ENCODE measurements at places on chromosomes 7 and 10.

GRCh38 chr7:116423499-116423898 lies 76.0 kb upstream of the CAV2 start:
- no peak for DNase-seq

GRCh38 chr10:91552274-91553095 lies 80.4 kb downstream of the PPP1R3C start:
- DNase-seq, result no peak

DNA sequence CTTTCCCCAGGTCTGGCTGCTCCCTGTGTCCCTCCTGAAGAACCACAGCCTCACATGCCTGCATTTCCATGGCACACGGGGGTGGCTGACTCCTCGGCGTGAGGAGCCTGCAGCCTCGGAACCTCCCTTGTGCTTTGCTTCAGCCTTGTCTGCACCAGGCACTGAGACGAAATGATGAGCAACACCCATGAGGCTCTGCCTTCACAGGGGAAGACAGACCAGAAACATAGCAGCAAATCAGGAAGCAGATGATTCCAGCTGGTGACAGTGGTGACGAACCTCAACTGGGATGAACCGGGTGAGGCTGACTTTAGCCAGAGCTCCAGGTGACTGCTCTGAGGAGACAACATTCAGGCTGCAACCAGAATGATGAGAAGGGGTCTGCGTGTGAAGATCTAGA lies 84.5 kb upstream of the SMNDC1 start:
- no peak for DNase-seq

DNA sequence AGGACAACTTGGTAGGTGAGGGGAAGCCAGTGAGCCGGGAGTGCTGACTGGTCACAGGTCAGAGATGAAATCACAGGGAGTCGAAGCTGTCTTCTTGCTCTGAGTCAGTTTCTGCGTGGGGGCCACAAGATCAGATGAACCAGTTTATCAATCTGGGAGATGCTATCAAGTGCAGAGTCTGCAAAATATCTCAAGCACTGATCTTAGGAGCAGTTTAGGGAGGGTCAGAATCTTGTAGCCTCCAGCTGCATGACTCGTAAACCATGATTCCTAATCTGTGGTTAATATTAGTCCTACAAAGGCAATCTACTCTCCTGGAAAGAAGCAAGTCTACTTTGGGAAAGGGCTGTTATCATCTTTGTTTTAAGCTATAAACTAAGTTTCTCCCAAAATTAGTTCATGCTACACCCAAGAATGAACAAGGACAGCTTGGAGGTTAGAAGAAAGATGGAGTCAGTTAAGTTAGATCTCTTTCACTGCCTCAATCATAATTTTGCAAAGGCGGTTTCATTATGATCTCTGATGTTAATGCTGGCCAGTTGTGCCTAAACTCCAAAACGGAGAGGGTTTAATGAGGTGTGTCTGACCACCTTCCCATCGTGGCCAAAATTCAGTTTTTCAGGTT lies 8.4 kb upstream of the LMOD2 start:
- DNase-seq, result no peak

DNA sequence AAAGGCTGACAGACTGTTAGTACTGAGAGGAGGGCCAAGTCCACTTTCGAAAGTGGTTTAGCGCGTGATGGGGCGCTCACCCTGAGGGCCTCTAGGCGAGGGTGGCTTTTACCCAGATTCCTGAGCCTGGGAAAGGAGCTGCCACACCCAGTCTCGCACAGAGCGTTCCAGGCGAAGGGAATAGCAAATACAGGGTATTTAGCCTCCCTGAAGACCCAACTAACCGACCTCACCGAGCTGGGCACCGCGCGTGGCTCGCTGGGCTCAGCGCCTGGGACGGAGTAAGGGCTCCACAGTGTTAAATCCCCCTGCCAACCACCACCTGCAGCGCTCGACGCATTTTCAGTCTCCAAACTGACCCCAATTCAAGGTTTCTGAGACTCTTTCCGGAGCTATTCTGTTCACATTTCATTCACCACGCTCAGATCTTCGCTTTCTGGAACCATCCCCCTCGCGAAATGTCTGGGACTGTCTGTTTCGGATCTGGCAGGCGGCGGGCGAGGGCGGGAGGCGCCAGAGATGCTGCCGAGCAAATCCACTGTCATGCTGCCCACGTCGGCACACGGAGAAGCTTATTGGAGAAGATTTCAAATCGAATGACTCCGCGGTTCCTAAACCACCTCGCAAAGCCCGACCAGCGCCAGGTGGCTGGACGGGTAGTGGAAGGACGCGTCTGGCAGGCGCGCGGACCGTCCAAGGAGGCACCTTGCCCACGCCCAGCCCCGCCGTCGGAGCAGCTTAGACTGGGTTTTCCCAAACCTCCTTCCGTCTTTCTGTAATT lies 1.4 kb upstream of the OSBPL3 start:
- no peak for DNase-seq

GRCh38 chr10:69901022-69901421 lies 99.3 kb downstream of the COL13A1 start:
- no peak for DNase-seq

DNA sequence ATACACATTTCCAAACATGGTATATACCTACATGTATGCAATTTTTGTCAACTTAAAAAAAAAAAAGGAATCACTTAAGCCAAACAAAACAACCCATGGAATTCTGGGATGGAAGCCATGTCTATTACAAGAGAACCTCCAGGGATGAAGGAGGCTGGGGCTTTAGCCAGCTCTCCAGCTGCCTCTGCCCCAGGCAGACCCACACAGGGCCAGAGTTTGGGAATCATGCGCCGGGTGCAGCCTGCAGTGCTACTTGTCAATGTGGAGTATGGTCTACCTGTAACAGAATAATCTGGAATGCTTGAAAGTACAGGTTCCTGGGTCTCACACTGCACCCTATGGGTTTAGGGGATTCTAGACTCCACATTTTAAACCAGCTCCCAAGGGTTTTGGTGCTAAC lies 10.8 kb downstream of the ATP6V0E2 start:
- no peak for DNase-seq

DNA sequence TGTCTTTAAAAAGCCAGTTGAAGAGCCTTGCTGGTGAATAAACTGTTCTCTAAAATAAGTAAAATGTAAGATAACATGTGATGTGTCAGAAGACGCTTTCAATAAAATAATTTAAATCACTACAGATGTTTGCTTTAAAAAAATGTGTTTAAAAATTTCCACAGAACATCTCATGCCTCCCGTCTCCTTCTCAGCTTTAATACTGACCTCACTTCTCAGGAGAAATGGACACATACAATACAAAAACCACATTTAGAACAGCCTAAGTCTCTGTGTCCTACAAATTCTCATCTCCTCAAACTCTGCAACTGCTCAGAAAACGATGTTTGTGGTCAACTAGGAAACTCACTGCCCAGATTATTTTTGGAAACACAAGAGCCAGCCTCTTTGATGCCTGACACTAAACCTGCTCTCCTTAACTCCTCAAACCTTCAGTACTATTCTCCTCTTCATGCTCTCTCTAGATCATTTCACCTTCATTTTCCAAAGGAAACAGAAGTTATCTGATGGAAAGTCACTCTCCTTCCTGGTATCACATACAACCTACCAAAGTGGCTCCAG lies 120.3 kb downstream of the ZNF438 start:
- DNase-seq, result no peak

DNA sequence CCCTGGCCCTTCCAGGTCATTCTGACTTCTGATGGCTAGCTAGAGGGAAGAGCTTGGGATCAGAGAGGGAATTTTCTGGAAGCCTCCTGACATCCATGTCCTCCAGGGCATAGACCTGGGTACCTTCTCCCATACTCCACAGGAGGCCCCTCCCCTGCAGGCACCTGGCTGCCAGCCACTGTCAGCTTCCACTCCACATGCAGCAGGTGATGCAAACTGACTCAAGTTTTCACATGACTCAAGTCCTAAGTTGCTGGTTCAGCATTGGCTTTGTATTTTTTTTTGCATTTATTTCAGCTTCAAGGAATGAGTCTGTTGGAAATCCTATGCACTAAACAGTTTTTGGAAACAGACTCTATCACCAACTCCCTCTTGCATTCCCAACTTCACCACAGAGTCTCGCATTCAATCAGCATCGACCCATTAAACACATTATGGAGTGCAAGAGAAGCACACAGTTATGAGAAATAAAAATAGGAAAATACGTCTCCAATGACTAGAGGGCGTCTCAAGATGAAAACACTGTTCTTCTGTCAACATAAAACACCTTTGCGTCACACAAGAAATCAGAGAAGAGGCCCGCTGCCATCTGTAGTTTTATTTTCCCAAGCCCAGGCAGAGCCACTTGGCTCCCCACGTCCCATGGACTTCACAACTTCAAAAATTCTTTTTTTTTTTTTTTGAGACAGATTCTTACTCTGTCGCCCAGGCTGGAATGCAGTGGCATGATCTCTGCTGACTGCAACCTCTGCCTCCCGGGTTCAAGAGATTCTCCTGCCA lies 362.6 kb upstream of the MGMT start:
- no peak for DNase-seq

- DNase-seq, result no peak
Observed at GRCh38 chr10:14530465-14530864, 199.7 kb upstream of the FRMD4A start.

GRCh38 chr7:158378978-158379377 lies 208.6 kb downstream of the PTPRN2 start:
- DNase-seq, result no peak

- no peak for DNase-seq
Observed at GRCh38 chr7:136874393-136875032, 6.1 kb downstream of the CHRM2 start.

DNA sequence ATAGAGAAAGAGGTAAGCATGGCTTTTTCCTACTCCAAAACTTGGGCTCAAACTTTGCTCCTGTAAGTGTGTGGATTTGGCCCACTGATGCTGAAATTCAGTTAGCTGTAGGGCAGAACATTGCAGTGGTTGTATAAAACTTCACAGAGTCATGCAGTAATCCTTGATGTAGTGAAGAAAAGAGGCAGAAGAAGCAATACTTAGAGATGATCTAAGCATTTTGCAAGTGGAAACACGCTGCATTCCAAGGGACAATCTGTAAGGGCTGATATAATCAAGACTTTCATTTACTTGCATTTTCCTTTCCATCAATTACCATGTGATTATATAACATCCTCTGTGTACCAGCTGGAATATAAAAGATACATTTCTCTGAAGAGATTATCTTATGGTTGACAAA lies 338.8 kb downstream of the DNAJB9 start:
- no peak for DNase-seq

- DNase-seq, result no peak
Observed at GRCh38 chr7:27964820-27965219, 215.8 kb downstream of the JAZF1 start.

- no peak for DNase-seq
Observed at GRCh38 chr10:82796510-82796909, 921.5 kb downstream of the NRG3 start.

DNA sequence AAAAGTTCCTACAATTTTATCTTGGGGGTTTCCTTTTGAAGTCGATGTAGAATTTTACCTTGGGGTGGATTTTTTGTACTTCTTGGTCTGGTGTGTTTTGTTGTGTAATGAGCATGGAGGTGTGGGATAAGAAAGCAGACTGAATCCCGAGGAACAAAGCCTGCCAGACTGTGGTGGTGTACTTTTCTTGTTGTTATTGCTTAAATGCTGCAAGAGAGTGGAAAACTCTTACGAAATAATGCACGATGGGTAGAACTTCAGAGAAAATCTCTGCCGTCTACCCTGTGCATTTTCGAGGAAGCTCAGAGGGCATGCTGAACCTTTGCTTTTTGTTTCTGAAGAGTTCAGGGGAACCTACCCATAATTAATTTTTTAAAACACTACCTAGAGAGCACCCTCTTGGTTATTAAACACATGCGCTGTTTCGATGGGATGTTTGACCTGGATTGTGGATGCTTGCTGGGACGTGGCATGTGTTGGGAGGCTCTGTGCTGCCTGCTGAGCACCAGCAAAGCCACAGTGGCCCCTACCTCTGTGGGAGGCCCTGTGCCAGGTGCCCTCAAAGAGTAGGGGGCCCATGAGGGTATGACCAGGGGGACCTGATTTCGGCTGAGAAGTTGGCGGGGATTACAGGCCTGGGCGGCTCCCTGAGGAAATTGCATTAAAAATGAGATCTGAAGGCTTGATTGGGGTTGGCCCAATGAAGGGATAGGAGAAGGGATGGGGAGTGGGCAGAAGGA lies 94.1 kb downstream of the TCF7L2 start:
- DNase-seq, result no peak

- DNase-seq, result no peak
Observed at GRCh38 chr10:131020775-131021174, 290.7 kb downstream of the TCERG1L start.

DNA sequence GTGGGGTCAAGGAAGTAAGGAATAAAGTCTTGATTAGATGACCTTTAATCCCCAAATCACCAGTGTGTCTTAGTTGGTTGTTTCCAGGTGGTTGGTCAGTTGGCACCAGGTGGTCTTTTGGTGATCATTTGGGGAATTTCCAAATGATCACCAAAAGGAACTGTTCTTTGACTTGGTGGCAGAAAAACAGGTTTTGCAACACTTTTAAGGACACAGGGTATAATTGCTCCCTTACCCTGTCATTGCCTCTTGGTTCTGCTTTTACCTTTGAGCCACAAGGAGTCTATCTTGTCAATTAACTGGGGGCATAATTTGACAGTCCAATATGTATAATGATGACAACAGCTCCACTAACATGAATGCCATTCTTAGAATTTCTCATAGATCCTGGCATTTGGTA lies 104.2 kb downstream of the ADK start:
- no peak for DNase-seq

GRCh38 chr10:74799721-74800221 lies 26.6 kb upstream of the KAT6B start:
- peak; percentile 48 for DNase-seq

GRCh38 chr7:80647436-80647835 lies 9.0 kb downstream of the CD36 start:
- no peak for DNase-seq

- no peak for DNase-seq
Observed at GRCh38 chr7:134175334-134176036, 48.3 kb downstream of the LRGUK start.

DNA sequence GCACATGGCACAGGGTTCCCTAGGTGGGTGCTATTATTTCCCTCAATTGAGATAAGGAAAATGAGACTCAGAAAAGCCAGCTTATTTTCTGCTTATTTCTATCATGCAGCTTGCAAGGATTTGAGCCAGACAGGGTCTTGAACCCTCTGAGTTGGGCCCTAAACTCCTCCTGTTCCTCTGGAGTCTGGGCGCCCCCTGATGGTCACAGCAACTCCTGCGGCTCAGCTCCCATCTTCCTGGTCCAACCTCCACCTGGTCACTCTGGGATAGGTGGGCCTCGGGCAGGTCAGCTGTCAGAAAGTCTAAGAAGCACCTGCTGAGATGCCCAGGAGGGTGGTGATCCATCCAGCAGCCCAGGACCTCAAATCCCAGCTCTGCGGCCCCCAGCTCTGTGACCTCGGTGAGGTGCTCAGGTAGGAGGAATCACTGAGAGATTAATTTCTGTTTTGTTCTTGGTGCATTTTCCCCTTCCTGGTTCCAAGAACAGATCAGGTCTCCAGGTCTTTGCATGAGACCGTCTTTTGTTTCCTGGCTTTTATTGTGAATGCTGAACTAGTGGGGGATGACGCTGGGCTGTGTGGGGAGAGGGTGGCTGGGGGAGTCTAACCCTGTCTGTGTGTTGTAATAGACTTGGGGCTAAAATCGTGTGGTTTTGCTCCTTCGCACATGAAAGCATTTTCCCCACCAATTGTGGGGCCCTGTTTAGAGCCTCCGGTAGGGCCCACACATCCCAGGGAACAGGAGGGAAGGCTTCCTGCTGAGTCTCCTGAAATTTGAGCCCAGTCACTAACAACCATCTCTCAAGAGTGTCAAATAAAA lies 32.8 kb downstream of the TMEM130 start:
- DNase-seq, result no peak
